ENCODE measurements at places on chromosomes 16 and 17.
A peak's percentile ranks its signal among the peaks of the same experiment; 100 is the strongest.

DNA sequence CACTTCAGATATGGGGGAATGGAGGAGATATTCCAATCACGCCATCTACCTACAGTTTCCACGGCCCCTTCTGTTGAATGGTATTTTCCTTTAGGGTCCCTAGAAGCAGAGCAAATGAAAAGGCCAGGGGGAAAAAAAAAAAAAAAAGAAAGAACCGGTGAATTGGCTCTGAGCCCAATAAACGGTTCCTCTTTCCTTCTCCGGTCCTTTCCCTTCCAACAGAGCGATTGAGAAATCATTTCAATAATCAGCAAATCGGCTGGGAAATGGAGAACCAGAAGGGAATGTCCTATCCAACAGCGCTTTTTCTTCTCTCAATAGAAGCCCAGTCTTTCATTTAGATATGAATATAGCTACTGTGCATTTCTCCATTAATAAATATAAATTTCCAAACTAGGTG lies 26.8 kb upstream of the HOXB13 start:
- DNase-seq: no peak

DNA sequence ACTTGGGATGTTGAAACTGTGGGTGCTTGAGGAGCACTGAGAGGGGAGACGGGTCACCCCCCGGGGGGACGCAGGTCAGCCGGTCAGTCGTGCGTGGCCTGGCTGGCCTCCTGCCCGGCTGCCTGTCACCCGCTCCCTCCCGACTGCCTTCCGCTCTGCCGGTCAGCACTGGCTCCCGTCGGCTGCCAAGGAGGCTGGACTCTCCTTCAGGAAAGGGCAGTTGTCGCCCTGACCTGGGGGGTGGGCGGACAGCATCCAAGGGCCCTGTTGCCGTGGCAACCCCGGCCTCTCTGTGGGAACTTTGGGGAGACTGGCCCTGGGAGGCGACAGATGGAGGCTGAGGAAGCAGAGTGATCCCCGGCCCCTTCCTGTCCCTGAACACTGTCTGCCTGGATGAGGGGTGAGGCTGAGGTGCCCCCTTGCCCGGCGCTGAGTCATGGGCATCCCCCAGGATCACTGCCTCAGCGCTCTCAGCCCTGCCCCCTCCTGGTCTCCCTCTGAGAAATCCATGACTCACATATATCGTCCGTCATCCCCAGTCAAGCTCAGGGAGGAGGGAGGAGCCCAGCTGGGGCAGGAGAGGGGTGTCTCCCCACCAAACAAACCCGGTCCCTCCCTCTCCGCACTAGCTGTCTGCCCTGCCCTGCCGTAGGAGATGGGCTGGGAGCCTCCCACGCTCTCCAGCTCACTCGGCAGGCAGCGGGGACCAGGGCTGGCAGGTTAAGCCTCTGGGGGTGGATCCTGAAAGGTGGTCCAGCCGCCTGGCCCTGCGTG lies at the start of gene ADGRG1:
Gene ADGRG1, plus strand, starts transcription at position 623 of the 774 bp plus-strand sequence. CDS start 21,658 bp downstream, outside the sequence.
- DNase-seq: peak; percentile 15

DNA sequence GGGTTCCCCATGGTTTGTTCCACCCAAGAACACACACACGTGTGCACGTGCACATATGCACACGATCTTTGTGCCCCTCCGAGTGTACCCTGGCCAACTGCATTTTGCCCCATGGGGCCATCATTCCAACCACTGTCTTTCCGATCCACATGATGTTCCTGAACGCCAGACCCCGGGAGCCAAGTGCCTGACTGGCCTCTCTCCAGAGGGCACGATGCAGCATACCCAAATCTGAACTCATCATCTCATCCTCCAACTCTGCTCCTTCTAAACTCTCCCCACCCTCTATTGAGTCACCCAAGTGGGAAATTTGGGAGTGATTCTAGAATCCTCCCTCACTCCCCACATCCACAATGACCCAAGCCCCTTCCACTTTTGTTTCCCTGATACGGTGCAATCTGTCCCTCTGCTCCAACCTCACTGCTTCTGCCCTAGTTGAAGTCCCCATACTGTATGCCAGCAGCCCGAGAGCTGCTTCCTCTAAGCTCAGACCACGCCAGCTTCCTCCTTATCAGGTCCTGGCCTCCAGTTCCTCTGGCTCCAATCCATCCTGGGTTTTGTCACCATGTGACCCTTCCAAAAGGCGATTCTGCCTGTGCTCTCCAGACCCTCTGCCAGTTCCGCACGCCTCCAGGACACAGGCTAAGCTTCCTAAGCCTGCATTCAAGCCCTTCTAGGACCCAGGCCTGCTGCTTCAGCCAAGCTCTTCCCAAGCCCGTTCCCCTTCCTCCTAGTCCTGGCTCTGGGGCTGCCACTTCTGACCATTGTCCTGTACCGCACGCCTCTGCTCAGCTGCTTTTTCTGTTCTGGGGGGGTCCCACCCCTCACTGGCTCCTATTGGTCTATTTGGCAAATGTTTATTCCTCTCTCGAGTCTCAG lies 10.1 kb upstream of the TMEM208 start:
- DNase-seq: no peak

DNA sequence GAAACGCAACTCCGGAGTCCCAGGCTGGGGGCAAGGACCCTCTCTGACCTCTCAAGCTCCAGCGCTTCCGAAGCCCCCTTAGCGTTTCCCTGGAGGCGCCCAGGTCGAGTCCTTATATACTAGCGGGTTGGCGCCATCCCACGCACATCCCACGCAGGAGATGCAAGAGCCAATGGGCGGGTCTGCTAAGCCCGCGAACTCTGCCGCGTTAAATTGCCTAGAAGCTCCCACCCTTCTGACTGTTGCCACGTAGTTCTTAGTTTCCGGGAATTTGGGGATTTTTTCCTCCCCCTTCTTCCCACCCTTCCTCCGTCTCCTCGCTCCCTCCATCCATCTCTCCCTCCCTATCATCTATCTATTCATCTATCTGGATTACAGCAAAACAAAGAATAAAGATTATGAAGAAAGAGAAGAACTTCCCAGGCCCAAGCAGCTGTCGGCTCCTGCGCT lies at the start of gene SLFN11:
Gene SLFN11, minus strand, starts transcription at position 88 of the 450 bp plus-strand sequence. CDS start 9,814 bp downstream, outside the sequence.
- peak; percentile 85 for DNase-seq

DNA sequence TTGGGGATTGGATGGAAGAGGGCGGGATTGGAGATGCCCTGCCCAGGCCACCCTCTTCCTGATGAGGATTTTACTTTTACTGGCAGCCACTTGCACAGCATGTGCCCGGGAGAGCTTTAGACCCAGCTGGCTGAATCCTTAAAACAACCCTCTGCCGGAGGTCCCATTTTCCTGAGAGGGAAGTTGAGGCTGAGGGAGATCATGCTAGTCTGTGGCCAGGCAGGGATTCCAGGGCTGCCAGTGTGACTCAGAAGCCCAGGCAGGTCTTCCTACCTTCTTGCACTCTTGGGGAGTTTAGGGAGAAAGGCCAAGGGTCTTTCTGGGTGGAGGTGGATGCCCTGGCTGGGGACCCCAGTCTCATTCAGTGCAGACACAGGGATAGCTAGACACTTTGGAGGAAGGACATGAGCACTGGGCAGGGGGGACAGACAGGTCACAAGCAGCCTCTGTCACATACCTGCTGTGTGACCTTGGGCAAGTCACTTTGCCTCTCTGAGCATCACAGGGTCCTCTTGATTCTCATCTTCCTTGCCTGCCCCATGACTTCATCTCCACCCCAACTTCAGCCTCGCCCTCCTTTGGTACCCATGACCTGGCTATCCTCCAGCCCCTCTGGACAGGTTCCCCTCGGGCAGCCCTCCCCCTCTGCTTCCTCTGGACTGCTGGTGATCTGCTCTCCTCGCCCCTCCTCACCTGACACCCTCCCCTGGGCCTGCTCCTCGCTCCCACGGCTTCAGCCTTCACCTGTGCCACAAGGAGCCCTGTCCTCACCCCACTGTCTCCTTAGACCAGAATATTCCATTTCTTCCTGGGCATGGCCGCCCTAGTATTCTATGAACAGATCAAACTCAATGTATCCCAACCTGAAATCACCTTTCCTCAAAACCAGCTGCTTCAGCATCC lies 11.3 kb upstream of the DCAF7 start:
- DNase-seq: no peak

Measured in stimulated activated CD4-positive, alpha-beta T cell treated with anti-CD3 and anti-CD28 coated beads, Interleukin-1b, Interleukin-23, amount 100 ng/mL, for 1 hour (primary cell).